ENCODE measurements at places on chromosomes 13 and 19.

DNA sequence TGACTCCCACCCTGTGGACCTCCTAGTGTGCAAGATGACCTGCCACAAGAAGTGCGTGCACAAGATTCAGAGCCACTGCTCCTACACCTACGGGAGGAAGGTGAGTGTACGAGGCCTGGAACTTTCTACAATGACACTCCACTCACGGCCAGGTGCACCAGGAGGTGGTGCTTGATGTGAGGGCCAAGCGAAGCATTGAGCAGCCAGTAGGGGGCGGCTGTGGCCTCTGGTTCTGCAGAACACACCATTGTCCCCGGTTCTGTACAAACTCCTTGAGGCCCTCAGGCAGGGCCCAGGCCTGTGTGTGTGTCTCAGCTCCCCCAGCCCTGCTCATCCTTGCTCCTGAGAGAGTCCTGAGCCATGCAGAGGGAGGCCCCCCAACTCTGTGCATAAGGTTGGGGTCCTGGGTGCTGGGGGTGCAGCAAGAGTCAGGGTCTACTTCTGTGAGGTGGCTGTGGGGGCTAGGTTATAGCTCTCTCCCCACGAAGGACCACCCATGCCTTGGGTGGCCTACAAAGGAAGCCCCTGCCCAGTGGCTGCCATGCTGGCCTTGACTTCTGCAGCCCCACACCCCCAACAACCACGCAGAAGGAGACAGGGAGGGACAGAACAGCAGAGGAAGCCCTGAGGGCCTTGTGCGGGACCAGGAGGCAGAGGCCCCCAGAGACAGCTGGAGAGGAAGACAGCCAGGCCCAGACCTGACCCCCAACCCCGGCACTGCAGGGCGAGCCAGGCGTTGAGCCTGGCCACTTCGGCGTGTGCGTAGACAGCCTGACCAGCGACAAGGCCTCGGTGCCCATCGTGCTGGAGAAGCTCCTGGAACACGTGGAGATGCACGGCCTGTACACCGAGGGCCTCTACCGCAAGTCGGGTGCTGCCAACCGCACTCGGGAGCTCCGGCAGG lies 9.7 kb upstream of the USE1 start:
- peak; percentile 75 for DNase-seq

DNA sequence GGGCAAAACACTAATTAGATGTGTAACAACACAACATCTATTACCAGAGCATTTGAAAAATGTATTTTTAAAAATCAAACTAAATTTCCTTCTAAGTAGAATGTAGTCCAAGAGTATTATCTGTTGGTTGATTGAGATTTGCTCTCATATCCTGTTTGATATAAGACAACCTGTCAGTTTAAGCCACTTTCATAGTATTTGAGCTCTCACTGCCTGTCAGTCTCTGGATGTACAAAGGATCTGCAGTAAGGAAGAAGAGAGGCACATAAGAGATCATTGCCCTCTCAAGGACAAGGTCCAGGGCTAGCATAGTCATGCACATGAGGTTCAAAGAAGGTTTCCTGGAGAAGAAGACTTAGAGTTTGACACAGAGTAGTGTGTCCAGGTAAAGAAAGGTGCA lies 57.4 kb downstream of the FGF14 start:
- no peak for DNase-seq

DNA sequence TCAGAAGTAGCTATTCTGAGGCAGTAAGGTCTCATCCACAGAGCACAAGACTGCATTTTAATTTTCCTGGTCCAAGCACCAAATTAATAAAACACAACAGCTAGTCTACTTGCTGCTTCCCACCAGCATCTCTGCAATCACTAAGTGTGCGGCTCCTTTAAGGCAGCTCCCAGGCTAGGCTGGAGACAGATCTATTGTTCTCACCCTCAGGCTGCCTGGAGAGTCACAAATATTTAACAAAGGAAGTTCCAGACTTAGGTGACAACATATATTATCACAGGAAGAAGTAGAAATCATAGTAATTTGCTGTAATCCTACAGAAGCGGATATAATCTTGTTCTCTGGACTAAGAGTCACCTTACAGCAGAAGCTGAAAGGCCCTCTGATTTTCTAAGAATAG lies 2.2 kb upstream of the EID2 start:
- DNase-seq, result no peak

DNA sequence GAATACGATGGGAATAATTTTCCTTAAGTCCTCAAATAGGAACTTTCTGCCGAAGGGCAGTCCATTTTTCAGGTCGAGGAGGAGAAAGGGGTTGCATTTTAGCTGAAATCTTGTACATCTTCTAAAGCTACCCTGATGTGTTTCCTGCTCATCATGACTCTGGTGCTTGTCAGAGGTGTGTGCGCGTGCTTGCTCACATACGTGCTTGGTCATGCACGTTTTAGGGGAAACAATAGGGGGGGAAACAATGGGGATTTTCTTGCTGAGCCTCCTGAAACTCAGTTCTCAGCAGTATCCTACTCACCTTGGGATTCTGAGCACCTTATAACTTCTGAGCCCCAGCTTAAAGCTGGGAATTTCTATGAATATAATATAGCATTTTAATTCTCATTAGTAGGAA lies 44.7 kb downstream of the TM9SF2 start:
- DNase-seq, result no peak

DNA sequence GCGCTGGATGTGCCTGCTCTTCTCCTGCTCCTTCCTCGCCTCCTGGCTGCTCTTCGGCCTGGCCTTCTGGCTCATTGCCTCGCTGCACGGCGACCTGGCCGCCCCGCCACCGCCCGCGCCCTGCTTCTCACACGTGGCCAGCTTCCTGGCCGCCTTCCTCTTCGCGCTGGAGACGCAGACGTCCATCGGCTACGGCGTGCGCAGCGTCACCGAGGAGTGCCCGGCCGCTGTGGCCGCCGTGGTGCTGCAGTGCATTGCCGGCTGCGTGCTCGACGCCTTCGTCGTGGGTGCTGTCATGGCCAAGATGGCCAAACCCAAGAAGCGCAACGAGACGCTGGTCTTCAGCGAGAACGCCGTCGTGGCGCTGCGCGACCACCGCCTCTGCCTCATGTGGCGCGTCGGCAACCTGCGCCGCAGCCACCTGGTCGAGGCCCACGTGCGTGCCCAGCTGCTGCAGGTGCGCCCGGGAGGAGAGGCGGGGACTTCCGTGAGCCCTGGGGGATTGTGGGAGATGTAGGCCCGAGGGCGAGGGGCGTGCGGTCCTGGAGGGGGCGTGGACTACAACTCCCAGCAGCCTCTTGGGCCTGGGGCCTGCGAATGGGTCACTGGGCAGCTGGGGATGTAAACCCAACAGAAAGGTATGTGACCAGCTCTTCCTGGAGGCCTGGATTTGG lies 6.7 kb downstream of the KCNJ14 start:
- no peak for DNase-seq

DNA sequence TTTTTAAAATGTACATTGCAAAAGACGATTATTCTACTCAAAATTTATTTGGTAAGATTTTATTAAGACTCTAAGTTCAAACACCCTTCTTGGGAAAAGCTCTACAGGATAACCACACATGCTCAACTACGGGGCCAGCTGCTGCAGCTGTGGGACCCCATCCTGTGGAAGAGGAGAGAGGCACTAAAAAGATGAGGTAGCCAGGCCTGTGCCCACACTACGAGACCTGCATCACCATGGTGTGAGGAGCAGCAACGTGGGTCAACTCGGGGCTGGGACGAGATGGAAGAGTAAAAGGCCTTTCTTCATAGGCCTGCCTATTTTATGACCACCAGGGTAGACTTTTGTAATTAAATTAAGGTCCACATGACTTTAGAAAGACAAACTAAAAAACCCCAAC lies 4.6 kb upstream of the CCNP start:
- DNase-seq, result no peak
